ENCODE measurements at places on chromosomes 7 and 10.

DNA sequence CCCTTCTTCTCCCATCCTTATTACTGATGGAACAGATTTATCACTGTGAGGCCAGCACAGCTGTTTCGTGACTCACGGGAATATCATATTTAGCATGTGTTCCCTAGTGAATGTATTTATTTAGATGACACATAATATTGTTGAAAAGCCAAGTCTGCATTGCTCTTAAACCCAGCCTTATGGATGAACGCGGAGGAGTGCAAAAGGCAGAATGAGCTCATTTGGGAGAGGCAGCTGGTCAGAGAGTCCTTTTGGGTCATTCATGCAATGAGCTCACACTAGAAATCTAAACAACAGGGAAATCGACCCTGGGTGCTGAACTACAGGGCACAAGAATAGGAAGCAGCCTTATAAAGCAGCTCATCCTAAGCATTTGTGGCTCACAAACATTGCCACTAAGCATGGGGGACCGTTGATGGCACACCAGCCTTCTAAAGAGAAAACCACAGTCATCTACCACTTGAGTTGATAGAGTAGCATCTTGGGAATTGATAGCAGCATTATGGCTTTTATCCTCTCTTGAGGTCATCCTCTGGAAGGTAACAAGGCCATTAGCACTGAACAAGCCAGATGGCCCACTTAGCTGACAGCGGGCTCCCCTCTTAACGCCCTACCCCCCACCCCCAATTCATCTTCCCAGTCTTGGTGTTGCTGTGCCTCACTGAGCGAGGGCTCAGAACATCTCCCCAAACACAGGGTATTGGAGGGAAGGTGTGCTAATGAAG, 32.9 kb upstream of the SDK1 start:
- no peak for DNase-seq

DNA sequence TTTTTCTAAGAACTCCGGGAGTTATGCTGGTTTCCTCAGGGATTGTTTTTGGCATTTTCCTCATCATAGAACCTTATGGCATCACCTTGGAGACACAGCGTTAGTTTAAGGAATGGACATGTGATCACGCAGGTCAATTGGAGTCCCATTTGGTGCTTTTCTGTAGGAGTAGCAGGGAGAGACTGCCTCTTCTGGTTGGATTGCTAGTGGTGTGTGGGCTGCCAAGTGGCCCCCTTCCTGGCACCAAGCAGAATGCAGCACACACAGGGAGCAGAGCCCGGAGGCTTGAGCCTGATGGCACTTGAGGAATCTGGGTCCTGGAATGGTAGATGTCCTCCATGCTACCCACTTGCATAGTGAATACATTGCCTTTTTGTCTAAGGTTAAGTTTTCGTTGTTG, 57.9 kb downstream of the SDK1 start:
- no peak for DNase-seq

DNA sequence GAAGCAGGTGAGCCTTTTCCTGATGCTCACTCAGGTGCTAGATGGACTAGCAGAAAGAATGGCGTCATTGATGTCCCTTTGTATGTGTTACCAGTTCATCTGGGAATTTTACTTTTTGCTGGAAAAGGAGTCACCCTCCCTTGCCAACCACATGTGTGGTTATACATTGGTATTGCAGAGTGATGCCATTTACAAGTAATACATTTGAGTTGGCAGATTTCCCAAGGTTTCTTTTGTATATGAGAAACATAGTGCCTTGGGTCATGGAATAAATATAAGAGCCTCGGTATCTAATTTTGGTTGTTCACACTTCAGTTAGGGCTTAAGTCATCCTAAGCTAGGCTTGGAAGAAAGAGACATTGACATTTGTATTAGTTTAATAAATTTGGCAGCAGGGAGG, 10.4 kb upstream of the ATXN7L1 start:
- DNase-seq, result no peak

- DNase-seq, result no peak
Measured at GRCh38 chr7:103972779-103973434, 16.6 kb downstream of the RELN start.

- DNase-seq, result no peak
Measured at GRCh38 chr10:100863433-100863832, 49.3 kb upstream of the SLF2 start.

DNA sequence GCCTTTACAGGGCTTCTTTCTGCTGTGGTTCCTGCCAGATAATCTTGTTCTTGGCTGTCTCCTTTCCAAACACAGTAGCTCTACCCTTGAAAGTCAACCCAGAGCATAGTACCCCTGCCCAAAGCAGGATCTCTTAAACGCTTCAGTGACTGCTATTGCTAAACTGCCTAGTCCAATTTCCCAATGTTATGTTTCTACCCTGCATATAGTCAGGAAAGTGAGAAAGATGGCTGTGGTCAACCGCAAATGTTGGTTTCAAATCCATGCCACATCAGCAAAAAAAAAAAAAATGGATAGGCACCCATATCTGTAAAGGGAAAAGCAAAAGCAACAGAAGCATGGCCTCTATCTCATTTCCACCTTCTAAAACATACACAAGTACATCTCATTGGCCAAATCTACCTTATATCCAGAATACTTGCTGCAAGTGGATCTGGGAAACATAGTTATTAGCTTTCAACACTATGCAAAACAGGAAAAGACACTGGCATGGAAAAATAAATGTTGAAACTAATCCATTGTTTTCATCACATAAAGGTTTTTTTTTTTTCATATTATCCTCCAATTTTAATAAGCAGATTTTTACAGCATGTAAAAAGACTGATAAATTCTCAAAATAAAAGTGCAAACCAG, 59.8 kb downstream of the DNAJC1 start:
- DNase-seq, result no peak

GRCh38 chr7:64887756-64888508, 15.1 kb upstream of the ZNF273 start:
- DNase-seq, result peak; percentile 51

- DNase-seq, result no peak
Measured at GRCh38 chr7:79741684-79742083, 288.2 kb upstream of the MAGI2 start.

- DNase-seq, result no peak
Measured at GRCh38 chr10:76278811-76279460, 847.5 kb downstream of the LRMDA start.

DNA sequence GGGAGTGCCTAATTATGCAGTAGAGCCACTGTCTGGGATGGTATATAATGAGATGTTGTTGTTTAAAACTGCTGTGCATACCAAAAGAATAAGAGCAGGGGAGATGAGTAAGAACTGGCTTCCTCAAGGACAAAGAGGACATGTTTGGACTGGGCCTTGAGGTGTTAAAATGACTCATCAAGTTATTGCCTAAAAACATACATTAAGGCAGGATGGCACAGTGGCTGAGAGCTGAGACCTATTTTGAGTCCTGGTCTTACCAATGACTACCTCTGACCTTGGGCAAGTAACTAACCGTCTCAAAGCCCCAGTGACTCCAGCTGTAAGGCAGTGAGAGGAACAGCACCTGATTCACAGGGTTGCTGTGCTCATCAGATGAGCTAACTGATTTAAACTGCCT, 71.1 kb downstream of the CFAP58 start:
- DNase-seq, result no peak

DNA sequence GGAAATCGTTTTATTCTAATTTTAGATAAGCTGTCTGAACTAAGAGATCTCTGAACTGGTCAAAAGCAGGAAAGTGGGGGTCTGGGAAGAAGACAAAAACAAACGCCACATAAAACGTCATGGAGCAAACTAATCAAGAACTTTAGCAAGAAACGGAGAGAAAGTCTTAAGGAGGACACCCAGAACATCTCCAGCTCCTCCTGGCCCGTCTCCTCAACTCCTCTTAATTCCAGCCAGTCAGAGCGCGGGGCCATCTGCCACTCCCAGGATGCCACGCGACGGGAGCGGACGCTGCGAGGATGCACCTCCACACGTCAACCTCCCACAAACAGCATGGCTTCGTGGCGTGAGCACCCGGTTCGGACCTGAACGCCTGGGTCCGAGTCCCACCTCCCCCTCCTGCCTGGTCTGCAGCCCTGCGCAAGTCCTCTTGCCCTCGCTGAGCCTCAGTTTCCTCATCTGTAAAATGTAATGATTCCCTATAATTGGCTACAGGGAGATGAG, 598 bp downstream of the MMS19 start:
- DNase-seq, result peak; percentile 70

DNA sequence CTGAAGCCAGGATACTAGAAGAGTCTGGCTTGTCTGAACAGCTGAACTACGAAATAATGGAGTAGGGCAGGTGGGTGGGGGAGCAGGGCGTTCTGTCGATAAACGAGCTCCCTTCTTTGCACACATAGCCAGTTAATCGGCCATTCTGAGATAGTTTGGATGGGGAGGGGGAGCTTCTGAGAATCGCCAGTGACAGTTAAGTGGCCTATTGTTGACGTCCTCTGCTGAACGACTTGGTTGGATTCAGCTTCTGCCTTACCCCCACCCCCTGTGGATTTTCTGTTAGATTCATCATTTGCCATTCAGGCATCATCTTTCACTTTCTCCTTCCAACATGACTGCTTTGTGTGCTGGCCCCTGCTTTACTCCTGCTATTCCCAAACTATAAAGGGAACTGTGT, 520 bp downstream of the CPA5 start:
- DNase-seq, result no peak

GRCh38 chr10:43794181-43794815, 145.6 kb upstream of the ZNF32 start:
- no peak for DNase-seq

GRCh38 chr10:14658331-14659127, 116.2 kb downstream of the FAM107B start:
- DNase-seq, result peak; percentile 16

GRCh38 chr7:92135052-92135889, 994 bp upstream of the CYP51A1 start:
- no peak for DNase-seq

DNA sequence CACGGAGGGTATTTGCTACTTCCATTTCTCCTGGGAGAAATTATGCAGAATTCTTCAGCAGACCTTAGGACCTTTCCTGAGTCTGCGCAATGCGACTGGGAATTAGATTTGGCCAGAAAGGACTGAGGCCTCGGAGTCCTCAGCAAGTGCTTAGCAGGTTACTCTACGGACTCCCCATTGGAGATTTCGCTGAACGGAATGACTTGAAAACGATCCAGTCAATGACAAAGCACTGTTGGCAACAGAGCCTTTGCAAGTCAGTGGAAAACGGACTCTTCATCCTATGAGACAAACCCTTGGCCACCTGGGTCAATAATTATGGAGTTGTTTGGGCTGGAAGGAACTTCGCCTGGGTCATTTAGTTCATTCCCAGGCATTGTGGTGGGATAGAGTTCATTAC, 107.4 kb downstream of the FAM204A start:
- no peak for DNase-seq

DNA sequence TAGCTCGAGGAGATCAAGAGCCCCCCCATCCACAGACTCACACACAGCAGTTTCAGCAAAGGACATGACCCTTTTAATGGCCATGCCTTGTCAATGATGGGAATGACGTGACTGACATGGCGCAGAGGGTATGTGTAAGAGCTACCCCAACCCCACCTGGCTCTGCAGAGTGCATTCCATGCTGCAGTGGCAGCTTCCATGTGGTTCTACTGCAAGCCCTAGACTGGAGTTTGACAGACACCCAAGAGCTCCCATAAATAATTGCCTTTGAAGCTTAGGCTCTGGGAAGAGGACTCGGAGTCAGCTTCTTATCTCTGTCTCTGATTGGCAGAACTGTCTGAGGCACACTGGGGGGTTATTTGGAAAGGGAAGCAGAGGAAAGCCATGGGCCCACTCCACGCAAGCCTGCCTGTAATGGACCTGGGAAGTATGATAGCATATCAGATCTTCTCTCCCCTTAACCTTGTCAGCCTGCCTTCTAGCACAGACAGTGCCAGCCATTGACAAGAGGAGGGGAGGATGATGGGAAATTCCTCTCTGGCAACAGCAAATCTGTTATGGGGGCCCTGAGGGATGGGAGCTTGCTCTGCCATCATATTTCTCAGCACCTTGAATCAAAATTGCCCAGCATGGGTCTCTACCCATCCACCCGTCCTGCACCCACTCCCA, 478.5 kb upstream of the PODXL start:
- no peak for DNase-seq

DNA sequence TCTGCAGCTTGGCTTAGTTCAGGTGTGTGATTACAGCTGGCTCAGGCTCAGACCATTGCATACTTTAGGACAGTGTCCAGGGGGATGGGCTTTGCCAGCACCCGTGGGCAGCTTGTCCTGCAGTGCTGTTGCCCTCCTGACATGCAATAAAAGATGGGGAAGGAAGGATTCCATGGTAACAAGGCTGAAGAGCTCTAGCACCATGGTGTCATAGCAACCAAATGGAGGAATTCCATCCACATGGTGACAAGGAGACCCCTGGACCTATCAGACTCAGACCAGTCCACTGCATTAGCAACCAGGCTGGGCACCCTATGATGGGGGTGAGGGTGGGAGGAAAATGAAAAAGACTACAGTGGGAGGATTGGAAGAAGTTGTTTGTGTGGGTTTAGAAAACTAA, 49.9 kb downstream of the SORCS3 start:
- no peak for DNase-seq

DNA sequence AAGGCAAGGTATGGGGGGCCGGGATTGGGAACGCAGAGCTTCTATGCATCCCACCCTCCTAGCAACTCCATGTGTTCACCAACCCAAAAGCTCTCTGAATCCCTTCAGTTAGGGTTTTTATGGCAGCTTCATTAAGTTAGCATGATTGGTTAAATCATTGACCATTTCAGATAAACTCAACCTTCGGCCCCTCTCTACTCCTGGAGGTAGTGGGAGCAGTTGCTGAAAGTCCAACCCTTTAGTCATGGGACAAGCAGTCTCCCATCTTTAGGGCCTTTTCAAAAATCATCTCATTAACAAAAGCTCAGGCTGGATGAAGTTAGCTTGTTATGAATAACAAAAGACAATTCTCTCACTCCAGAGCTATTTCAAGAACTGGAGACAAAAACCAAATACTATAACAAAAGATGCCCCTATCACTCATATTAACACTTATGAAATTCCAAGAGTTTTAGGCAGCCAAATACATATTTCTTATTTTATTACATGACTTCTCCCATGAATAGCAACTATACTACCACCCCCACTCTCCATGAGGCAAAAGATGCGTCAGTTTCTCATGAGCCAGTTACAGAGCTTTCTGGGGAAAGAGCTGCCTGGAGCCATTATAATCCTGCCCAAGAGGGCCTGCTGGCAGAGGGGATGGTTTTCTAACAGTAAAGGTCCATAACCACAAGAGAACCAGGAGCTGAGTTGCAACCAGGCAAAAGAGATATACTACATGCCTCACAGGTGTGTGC, 44.6 kb downstream of the SLC16A12 start:
- DNase-seq, result no peak

Measured in CD4-positive, alpha-beta T cell treated with Interleukin-17A for 1 hour (primary cell).